ENCODE measurements at places on chromosomes 13 and 19.

DNA sequence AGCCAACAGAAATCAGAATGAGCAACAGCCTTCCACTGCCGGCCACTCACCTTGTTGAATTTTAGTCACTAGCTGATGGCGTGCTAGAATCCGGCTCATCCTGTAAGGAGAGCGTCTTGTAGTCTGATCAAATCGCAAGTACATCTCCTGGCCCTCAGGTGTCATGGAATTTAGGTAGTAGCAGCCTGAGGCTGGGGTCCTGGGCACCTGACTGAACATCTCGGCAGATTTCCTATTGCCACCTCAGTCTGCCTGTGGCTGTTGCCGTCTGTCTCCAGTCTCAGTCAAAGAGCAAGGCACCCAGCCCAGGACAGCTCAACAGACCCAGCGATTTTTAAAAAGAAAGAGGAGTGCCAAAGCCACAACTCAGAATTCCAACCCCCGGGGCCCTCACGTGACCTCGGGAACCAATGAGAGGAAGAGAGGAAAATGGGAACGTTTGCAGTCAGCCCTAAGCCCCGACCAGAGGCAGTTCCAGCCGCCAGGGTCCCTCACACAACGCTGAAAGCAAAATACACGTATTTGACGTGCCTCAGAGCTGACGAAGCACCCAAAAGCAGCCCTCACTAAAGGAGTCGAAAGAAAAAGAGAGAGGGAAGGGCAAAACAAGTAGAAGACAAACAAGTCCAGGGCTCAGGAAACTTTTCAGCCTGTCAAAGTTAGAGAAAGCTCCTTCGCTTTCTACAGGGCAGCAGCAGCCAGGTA lies at the start of gene STARD13:
TSS of gene STARD13 (minus strand) at position 336 of the 705 bp plus-strand sequence. CDS start at position 219, 117 bp downstream.
- DNase-seq = peak; percentile 9

DNA sequence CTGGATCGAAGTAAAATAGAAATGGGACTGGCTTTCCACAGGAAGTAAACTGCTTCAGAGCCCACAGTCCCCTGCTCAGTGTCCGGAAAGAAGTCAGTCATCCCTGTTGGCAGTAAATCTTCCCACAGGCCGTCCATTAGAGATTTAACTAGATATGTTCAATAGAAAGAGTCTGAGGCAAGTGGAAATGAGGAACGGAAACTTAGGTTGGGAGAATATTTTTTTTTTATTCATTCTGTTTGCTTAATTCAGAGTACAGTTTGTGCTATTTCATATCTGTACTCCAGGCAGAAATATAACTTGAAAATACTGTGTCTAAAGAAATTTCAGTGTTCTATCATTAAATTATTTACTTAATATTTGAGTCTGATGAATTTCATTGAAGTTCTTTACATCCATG lies 22.7 kb downstream of the SLC25A15 start:
- peak; percentile 24 for DNase-seq

GRCh38 chr19:17611462-17612244 lies 56.2 kb downstream of the COLGALT1 start:
- no peak for DNase-seq

DNA sequence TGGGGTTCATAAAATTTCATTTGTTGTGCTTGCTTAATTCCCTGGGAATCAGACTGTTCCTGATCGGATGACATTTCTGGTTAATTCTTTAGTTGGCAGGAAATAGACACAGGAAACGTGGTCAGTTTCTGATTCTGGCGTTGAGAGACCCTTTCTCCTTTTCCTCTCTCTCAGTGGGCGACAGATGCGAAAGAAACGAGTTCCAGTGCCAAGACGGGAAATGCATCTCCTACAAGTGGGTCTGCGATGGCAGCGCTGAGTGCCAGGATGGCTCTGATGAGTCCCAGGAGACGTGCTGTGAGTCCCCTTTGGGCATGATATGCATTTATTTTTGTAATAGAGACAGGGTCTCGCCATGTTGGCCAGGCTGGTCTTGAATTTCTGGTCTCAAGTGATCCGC lies 10.8 kb downstream of the LDLR start:
- DNase-seq = no peak

Measured in NB4 (cell line).